Cortex of kidney (tissue), 1 donor: ENCODE measurements at places on chromosomes 4 and X.

DNA sequence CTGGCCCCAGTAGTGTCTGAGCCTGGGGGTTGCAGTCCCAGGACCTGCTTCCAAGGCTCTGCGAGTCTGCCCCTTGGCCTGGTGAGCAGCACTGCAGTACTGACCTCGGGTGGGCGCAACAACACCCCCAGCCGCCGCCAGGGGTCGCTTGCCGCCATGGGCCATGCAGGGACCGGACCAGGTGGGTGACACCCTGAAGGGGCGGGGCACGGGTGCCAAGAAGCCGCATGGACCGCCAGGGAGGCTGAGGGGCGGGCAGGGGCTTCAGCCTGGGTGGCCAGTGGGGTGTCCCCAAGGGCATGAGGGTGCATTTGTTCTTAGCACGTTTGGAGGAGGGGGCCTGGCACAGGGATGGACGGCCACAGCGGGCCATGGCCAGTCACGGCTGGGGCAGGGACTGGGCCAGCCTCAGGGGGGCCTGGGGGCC is 25.0 kb downstream of the TACC3 start:
- no peak for DNase-seq

DNA sequence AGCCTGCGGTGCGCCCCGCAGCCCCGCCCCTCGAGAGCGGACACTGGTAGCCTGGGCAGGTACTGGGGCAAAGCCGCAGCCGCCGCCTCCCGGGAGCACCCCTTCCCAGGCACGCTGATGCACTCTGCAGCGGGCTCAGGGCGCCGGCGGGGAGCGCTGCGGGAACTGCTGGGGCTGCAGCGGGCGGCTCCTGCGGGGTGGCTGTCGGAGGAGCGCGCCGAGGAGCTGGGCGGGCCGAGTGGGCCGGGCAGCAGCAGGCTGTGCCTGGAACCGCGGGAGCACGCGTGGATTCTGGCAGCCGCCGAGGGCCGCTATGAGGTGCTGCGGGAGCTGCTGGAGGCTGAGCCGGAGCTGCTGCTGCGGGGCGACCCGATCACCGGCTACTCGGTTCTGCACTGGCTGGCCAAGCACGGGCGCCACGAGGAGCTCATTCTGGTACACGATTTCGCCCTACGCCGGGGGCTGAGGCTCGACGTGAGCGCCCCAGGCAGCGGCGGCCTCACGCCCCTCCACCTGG is 401 bp downstream of the SOWAHD start:
- DNase-seq: no peak

GRCh38 chr4:159293811-159294515 is 191.1 kb downstream of the RAPGEF2 start:
- DNase-seq: no peak

DNA sequence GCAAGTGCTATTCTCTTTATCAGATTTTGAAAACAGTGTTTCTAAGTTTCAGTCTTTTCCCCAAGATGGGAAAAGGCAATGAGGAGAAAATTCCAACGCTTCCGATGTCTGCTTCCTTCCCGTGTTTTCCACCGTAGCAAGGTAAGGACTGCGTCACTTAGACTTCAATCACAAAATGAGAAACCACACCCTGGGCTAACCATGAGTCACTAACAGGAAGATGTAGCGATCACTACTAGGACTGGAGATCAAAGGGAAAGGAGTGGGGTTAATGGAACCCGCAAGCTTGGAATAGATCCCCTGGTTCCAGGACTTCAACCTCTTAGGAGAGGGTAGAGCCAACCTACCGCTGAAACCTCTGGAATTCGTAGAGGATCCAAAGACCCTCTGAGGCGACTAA is 250.7 kb upstream of the ZFP42 start:
- no peak for DNase-seq

- DNase-seq: no peak
These were observed 10.7 kb downstream of the MAGED2 start for GRCh38 chrX:54818221-54818620.

DNA sequence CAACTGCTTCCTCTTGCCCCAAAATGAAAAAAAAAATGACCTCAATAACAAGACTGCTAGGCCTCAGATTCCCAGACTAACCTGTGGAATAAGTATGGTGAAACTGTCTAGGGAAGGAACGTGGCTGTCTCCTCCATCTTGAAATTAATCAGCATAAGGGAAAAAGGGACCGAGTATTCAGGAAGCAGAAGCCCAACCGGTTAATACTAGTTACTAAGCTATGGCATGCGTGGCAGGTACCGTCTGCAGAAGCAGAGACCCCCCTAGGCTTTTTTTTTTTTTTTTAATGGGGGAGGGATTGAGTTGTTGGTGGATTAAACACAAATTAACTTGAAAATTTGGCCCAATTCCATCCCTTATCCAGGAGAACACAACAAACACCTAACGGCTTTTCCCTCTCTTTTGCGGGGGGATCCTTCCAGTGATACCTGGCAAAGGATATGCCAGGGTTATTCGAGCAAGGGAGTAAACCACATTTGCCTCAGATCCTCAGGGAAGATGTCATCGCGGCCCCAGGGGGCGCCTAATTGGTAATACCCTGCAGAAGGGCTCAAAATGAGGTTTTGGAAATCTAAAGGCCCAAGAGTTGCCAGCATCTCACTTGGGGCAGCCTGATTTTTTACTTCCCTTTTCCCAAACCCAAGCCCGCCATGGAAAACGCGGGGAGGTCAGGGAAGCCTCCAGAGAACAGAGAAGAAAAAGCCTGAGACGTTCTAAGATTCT is 893 bp downstream of the RLIM start:
- DNase-seq: no peak

DNA sequence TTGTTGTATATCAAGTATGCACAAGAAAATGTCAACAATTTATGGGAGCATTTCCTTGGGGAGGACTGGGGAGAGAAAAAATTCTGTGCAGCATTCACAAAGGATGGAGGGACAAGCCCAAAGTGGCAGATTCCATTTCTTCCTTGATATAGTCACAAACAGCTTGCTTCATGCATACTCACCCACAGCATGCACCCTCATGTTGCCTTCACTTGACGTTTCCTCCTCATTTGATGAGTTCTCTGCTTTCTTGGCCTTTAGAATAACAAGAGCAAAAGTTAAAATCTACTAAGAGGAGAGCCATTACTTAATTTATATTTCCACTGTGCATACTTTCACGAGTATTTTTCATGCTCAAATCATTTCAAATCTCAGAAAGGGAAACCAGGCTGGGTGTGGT is 37.7 kb downstream of the SPARCL1 start:
- DNase-seq: no peak

GRCh38 chrX:150766351-150767044 is 73.3 kb downstream of the MTMR1 start:
- no peak for DNase-seq

DNA sequence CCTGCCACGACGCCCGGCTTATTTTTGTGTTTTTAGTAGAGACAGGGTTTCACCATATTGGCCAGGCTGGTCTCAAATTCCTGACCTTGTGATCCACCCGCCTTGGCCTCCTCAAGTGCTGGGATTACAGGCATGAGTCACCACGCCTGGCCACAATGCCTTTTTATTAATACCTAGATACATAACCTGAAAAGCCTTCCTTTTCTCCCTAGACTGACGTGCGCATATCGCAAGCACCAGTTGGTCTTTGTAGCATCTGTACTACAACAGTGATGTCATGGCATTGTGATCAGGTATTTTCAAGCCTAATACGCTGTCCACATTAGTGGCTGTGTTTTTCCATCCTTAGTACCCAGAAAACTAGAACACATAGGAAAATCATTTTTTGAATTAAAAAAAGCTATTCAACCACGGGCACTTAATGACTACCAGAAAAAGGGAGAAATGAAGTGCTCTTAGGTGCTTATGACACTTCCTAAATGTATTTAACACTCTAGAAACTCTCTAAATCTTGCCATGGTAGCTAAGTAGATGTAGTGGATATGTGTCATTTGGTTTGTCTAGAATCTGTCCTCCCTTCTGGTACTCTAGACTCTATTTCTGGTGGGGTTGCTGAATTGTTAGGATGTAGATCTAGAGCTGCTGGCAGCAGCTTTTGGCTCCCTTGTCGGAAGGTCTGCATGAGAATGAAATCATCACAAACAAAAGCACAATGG is 707.8 kb downstream of the STIM2 start:
- DNase-seq: no peak

GRCh38 chr4:21991562-21991961 is 43.0 kb upstream of the KCNIP4 start:
- no peak for DNase-seq
